Fibroblast of lung (primary cell): ENCODE measurements at places on chromosomes 5 and 9. TPM values are rescaled to one million over a fixed set of nuclear protein-coding genes. Genes with fewer than 3 reads are reported as not detected.
A peak's percentile ranks its signal among the peaks of the same experiment; 100 is the strongest.

- H3K27me3 ChIP-seq, result no peaks in the 10 kb centered on the region
- H3K27ac ChIP-seq, result no peak overlapping the region
- no peak for DNase-seq
- H3K4me3 ChIP-seq, result no peak overlapping the region
These were observed 50.3 kb downstream of the SAR1B start for GRCh38 chr5:134582281-134582680.

- no peak for DNase-seq
- no peaks in the 10 kb centered on the region for H3K36me3 ChIP-seq
- H3K4me1 ChIP-seq, result no peaks in the 10 kb centered on the region
These were observed 75.8 kb upstream of the TMEM171 start for GRCh38 chr5:73044546-73044945.

DNA sequence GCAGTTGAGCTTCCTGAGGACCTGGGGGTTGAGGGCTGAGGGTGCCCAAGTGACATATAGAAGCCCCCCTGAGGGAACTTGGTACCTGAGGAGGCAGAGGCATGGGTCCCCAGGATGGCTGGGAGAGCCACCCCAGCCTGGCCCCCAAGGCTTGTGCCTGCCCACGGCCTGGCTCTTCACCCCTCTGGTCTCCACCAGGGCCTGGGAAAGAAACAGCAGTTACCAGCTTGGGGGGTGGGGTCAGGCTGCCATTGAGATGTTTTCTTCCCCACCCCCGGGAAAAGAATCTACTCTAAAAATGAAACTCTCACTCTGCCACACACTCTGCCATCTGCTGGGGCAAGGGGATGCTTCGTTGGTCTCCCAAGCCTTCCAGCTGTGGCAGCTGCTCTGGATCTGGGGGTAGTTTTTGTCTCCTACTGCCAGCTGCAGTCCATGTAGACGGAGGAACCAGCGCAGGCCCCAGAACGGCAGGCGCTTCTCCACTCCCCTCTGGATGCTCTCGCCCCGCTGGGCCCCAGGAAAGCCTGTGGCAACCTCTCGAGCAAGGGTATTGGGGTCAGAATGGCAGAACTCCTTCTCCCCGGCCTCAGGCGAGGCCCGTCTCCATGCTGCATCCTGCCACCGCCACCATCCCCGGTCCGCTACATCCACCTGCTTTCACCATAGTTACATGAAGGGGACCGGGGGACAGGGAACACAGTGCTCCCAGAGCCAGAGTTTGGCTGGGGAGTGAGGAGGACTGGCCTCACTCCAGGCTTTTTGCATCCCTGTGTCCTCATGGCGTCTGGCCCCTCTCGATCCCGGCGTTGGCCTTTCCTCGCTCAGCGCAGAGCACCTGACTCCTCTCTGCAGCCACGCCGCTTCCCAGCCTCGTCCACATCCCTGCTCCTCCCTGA is 123.5 kb downstream of the DAB2IP start:
- peaks cover 12% of the 10 kb centered on the region for H3K4me1 ChIP-seq
- DNase-seq, result no peak
- H3K27me3 ChIP-seq, result no peaks in the 10 kb centered on the region
- H3K36me3 ChIP-seq, result peaks cover 9% of the 10 kb centered on the region
- H3K4me3 ChIP-seq, result no peak overlapping the region
- no peak overlapping the region for H3K27ac ChIP-seq

The LVRN gene
- 0.17 and 0.26 TPM in 2 replicates for total RNA-seq

The SNX24 gene
- 20.3 and 22.3 TPM in 2 replicates for total RNA-seq

DNA sequence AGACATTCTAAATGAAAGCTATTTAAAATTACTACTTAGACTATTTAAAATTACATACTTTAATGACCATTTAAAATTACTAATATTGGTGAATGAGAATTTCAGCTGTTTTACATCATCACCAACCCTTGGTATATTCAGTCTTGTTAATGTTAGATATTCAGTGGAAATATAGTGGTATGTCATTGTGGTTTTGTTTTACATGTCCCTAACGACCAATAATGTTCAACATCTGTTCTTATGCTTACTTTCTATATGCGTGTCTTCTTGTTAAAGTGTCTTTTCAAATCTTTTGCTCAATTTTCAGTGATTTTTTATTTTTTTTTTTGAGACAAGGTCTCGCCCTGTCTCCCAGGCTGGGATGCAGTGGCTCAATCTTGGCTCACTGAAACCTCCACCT is 279.3 kb upstream of the TARS1 start:
- DNase-seq, result no peak
- no peak overlapping the region for H3K27ac ChIP-seq
- no peaks in the 10 kb centered on the region for H3K36me3 ChIP-seq
- H3K4me1 ChIP-seq, result no peaks in the 10 kb centered on the region

The PCA3 gene
- not detected in 2 replicates for total RNA-seq

DNA sequence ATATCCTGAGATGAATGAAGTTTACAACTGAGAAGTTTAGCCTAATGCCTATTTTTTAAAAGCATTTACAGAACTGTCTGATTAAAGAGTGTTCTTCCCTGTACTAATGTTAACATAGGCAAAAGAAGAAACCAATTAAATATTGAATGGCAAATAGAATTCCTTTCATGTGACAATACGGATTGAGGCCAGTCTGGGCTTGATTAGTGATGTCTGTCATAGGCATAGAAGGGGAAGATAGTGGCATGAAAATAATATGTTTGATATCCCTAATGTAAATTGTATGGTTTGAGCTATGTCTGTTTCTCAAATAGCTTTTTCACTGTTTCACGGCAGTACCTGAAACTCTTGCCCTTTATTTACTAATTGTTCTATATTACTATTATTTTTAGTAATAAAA is 443.1 kb upstream of the CLINT1 start:
- no peak overlapping the region for H3K27ac ChIP-seq
- H3K27me3 ChIP-seq, result no peaks in the 10 kb centered on the region
- no peaks in the 10 kb centered on the region for H3K4me1 ChIP-seq
- H3K36me3 ChIP-seq, result no peaks in the 10 kb centered on the region
- H3K4me3 ChIP-seq, result no peak overlapping the region

The NME5 gene
- total RNA-seq, result 2.5 and 3.3 TPM in 2 replicates

The BARHL1 gene
- not detected in 2 replicates for total RNA-seq

DNA sequence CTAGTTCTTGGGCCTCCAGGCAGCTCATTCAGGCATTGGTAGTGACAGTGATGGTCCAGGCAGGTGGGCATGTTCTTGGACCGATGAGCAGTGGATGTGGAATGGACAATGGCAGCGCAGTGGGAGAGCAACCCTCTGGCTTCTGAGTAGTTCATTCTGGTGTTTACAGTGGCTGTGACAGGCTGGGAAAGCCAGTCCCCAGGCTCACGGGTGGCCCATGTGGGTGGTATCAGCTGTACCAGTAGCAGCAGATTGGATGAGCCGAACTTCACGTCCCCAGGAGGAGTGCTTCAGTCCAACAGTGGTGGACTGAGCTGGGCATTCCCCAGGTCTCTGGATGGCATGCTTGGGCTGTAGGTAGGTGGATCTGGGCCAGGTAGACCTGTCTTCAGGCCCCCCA is 515.6 kb upstream of the ACO1 start:
- no peaks in the 10 kb centered on the region for H3K36me3 ChIP-seq
- no peaks in the 10 kb centered on the region for H3K27me3 ChIP-seq
- H3K4me3 ChIP-seq, result no peak overlapping the region

- H3K27me3 ChIP-seq, result no peaks in the 10 kb centered on the region
- H3K4me3 ChIP-seq, result no peak overlapping the region
- no peaks in the 10 kb centered on the region for H3K4me1 ChIP-seq
- no peaks in the 10 kb centered on the region for H3K36me3 ChIP-seq
These were observed 101.9 kb downstream of the GADD45G start for GRCh38 chr9:89706731-89707191.

- no peaks in the 10 kb centered on the region for H3K4me1 ChIP-seq
- no peak overlapping the region for H3K4me3 ChIP-seq
- no peaks in the 10 kb centered on the region for H3K27me3 ChIP-seq
- H3K27ac ChIP-seq, result no peak overlapping the region
- peak; percentile 3 for DNase-seq
- no peaks in the 10 kb centered on the region for H3K36me3 ChIP-seq
These were observed 309.3 kb downstream of the CHSY3 start for GRCh38 chr5:130213607-130214006.

DNA sequence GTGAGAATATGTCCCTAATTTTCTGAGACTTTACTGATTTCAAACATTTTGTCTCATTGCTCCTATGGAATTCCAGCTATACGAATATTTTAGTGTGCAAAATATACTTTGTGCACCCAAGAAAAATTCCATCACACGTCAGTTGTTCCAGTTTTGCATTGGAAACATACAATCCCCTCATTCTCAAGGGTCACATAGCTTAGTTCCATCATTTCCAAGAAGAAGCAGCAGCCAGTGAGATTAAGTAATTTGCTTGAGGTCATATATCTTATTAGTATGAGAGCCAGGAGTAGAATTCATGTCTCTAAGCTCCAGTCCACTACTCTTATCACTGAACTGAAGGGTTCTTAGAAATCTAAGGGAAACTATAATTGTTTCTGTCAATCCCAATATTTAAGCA is 746.7 kb upstream of the C9orf72 start:
- H3K27ac ChIP-seq, result no peak overlapping the region
- no peaks in the 10 kb centered on the region for H3K36me3 ChIP-seq
- DNase-seq, result no peak
- no peaks in the 10 kb centered on the region for H3K4me1 ChIP-seq
- no peak overlapping the region for H3K4me3 ChIP-seq
- no peaks in the 10 kb centered on the region for H3K27me3 ChIP-seq

DNA sequence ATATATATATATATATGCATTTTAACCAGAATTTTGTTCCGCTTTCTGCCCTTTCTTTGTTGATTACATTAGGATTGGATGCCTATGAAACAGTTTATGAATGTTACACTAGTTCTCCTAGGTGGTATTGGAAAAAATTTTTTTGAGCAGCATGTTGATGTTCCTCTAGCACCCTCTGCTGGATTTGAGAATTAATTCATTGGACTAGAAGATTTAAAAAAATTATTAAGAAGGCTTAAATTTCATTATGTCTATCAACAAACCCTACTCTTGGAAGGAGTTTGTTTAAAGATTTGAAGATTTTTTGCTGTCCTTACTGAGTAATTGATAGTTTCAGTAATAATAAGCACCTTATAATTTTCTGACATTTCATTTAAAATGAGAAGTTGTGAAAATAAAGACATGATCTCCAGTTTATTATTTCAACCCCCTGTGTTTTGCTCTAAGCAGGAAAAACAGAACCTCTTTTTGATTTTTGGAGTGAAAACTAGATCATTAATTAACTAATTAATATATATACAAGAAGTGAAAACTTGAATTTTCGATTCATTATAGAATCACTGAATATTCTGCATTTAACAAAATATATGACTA is 89.6 kb downstream of the CCDC171 start:
- H3K27me3 ChIP-seq, result no peaks in the 10 kb centered on the region
- no peaks in the 10 kb centered on the region for H3K36me3 ChIP-seq
- peak; percentile 38 for DNase-seq
- H3K4me1 ChIP-seq, result no peaks in the 10 kb centered on the region

The CDC25C gene
- 0.26 and 3.0 TPM in 2 replicates for total RNA-seq

DNA sequence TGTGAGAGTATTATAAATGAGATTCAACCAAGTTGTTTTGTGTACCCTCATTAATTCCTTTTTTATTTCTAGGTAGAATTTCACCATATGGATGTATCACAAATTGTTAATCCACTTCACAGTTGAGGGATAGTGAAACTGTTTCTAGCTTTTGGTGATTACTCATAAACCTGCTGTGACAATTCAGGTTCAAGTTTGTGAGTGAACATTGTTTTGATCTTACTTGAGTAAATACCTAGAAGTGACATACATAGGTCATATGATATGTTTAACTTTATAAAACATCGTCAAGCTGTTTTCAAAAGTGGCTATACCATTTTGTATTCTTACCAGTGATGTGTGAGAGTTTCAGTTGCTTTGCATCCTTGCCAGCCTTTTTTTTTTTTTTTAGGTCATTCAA is 112.9 kb downstream of the CAMK4 start:
- no peaks in the 10 kb centered on the region for H3K4me1 ChIP-seq
- H3K4me3 ChIP-seq, result no peak overlapping the region
- DNase-seq, result no peak
- H3K36me3 ChIP-seq, result no peaks in the 10 kb centered on the region
- H3K27ac ChIP-seq, result no peak overlapping the region
- no peaks in the 10 kb centered on the region for H3K27me3 ChIP-seq

The RMRP gene
- 67,954 and 162,287 TPM in 2 replicates for total RNA-seq

GRCh38 chr5:157993986-157994691 is 135.2 kb upstream of the CLINT1 start:
- no peaks in the 10 kb centered on the region for H3K4me1 ChIP-seq
- H3K36me3 ChIP-seq, result no peaks in the 10 kb centered on the region
- peak; percentile 29 for DNase-seq

DNA sequence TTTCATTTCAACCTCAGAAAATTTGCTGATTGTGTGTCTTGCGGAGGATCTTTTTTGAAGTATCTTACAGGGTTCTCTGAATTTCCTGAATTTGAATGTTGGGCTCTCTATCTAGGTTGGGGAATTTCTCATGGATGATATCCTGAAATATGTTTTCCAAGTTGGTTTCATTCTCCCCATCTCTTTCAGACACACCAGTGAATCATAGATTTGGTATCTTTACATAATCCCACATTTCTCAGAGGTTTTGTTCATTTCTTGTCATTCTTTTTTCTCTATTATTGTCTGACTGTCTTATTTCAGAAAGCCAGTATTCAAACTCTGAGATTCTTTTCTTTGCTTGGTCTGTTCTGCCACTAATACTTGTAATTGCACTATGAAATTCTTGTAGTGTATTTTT is 456.9 kb downstream of the PRELID2 start:
- no peaks in the 10 kb centered on the region for H3K4me1 ChIP-seq
- no peak overlapping the region for H3K4me3 ChIP-seq
- no peak overlapping the region for H3K27ac ChIP-seq
- no peaks in the 10 kb centered on the region for H3K27me3 ChIP-seq

The INSL6 gene
- not detected in 2 replicates for total RNA-seq

DNA sequence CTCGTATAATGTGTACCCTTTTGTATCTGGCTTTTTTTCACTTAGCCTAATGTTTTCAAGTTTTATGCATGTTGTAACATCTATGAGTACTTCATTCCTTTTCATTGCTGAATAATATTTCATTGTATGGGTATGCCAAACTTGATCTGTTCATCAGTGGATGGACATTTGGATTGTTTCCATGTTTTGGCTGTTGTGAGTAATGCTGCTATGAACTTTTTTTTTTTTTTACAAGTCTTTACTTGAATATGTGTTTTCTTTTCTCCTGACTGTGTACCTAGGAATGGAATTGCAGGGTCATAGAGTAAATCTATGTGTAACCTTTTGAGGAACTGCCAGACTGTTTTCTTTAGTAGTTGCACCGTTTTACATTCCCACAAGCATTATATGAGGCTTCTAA is 52.4 kb downstream of the MTREX start:
- H3K27ac ChIP-seq, result no peak overlapping the region
- no peaks in the 10 kb centered on the region for H3K4me1 ChIP-seq
- peaks cover 8% of the 10 kb centered on the region for H3K36me3 ChIP-seq
- DNase-seq, result peak; percentile 17
- H3K27me3 ChIP-seq, result no peaks in the 10 kb centered on the region
- no peak overlapping the region for H3K4me3 ChIP-seq

- no peak for DNase-seq
- no peaks in the 10 kb centered on the region for H3K27me3 ChIP-seq
- H3K27ac ChIP-seq, result no peak overlapping the region
- H3K4me3 ChIP-seq, result no peak overlapping the region
- H3K36me3 ChIP-seq, result no peaks in the 10 kb centered on the region
These were observed 158.9 kb upstream of the PHYKPL start for GRCh38 chr5:178391480-178391879.

The NUTM2G gene
- not detected in 2 replicates for total RNA-seq

- no peaks in the 10 kb centered on the region for H3K36me3 ChIP-seq
- H3K27ac ChIP-seq, result no peak overlapping the region
- no peak for DNase-seq
These were observed 11.5 kb upstream of the NKX2-5 start for GRCh38 chr5:173246511-173246910.

GRCh38 chr9:99312736-99313135 is 90.7 kb downstream of the SEC61B start:
- no peak for DNase-seq
- no peak overlapping the region for H3K27ac ChIP-seq
- no peaks in the 10 kb centered on the region for H3K27me3 ChIP-seq
- H3K4me1 ChIP-seq, result no peaks in the 10 kb centered on the region
- no peaks in the 10 kb centered on the region for H3K36me3 ChIP-seq
- H3K4me3 ChIP-seq, result no peak overlapping the region
